Fibroblast of pulmonary artery (primary cell): ENCODE measurements at places on chromosomes 11 and 22.

DNA sequence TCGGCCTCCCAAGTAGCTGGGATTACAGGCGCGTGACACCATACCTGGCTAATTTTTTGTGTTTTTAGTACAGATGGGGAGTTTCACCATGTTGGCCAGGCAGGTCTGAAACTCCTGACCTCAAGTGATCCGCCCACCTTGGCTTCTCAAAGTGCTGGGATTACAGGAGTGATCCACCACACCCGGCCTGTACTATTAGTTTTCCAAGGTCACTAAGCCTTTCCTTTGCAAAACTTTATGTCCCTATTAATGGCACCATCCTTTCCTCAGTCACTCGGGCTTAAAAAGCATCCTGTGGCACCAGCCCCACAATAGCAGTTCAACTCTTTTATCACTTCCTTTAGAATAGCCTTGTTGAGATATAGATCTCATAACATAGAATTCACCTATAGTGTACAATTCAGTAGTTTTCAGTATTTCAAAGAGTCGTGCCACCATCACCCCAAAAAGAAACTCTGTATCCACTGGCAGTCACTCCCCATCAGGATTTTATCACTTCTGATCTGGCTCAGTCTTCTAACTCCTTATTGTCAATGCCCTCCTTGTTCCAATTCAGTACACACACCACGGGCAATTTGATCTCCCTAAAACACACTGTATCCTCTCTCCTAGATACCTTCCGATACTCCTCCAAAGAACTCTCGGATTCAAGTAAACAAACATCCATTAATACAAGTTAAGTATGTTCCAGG, 921 bp upstream of the BCL2L13 start:
- no peak for DNase-seq

DNA sequence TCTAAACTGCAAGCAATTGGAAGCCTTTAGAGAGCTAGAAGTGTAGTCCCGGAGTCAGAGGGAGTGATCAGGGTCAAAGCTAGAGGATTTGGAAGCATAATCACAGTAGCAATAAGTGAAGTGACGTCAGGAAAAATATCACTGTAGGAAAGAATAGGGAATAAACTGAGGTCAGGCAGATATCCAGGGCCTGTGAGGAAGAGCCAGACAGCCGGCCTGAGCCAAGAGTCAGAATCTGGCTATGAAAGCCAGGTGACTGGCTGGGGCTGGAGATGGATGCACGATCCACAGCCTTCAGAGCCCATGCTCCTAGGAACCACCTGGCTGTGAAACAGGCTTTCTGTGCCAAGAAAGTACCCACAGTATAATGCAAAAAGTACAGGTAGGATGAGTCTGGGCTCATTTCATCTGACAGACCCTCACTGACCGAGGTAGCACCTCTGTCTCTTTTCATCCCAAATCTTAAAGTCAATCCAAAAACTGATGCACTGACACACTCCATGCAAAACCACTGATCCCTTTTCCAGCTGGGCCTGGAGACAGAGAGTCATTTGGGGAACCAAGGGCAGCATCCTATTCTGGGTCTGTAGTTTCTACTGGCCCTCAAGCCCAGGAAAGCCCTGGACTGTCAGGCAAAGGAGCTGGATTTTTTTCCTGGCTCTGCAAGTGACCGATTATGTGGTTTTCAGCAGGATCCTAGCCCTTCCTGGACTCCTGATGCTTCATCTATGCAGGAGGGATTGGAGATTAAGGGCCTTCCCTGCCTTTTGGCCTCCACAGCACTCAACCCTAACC, 21.3 kb downstream of the TRIM66 start:
- no peak for DNase-seq

GRCh38 chr11:68904248-68904847, 657 bp downstream of the IGHMBP2 start:
- DNase-seq = peak; percentile 14

DNA sequence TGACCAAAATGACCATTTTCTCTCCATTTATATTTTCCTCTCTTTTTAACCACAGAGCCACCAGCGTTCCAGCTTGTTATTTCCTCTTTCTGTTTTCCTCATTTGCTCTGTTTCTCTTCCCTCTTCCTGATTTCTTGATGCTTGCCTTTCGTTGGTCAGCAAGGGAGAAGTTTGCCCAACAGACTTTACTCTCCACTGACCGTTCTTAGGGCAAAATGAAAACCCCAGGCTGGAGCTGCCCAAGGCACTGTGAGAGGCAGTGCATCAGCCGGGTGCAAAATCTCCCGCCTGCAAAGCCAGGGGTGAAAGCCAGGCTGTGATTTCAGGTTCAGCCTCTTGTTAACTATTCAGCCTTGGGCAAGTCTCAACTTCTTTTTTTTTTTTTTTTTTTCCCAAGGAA, 26.1 kb upstream of the APLP2 start:
- no peak for DNase-seq

- DNase-seq = no peak
These were observed 77.6 kb upstream of the SESN3 start for GRCh38 chr11:95308512-95309035.

GRCh38 chr22:30238661-30239487, 7.7 kb downstream of the LIF start:
- peak; percentile 72 for DNase-seq
